ENCODE measurements at places on chromosomes 2 and 18. TPM values are rescaled to one million over a fixed set of nuclear protein-coding genes. Genes with fewer than 3 reads are reported as not detected.

GRCh38 chr2:27175330-27175729 lies 26.5 kb downstream of the TCF23 start:
- DNase-seq, result no peak

The LIMS4 gene
- 1.5 TPM for total RNA-seq

The ACVR1C gene
- total RNA-seq, result 0.44 TPM

DNA sequence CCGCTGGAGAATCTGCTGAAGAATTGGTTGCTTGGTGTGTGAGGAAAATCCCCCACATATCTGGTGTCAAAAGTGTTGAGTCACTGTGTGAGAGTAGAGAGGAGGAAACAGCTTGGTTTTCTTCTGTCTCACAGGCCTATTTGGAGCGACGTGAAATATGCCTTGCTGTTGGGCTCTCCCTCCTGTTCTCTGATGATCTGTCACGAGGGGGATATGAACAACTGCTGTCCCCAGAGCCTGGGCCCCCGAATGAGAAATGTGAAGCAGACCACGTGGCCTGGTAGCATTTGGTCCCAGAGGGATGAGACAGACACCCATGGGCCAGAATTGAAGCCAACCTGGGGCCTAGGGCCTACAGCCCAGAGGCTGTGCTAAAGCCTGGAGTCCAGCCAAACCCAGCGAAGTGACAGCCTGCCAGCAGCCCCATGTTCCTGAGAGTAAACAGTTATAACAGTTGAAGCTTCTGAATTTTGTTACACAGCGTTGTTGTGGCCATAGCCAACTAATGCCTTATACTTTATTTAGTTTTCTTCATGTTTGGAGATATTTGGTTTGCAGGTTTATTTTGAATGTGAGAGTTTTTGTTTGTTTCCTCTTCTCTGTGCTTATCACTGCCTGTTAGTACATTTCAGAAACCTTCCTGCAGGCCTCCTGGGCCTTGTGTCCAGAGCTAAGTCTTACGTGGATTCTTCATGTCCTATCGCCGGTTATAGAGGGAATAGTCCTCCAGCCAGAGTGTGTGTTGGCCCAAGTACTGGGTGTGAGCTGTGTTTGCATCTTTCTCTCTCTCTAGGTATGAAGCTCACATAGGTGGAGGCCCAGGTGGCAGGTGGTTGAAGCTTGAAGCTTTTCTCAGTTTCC lies 18.7 kb upstream of the COLEC12 start:
- DNase-seq, result peak; percentile 54

The SH3RF3 gene
- 11.4 TPM for total RNA-seq

DNA sequence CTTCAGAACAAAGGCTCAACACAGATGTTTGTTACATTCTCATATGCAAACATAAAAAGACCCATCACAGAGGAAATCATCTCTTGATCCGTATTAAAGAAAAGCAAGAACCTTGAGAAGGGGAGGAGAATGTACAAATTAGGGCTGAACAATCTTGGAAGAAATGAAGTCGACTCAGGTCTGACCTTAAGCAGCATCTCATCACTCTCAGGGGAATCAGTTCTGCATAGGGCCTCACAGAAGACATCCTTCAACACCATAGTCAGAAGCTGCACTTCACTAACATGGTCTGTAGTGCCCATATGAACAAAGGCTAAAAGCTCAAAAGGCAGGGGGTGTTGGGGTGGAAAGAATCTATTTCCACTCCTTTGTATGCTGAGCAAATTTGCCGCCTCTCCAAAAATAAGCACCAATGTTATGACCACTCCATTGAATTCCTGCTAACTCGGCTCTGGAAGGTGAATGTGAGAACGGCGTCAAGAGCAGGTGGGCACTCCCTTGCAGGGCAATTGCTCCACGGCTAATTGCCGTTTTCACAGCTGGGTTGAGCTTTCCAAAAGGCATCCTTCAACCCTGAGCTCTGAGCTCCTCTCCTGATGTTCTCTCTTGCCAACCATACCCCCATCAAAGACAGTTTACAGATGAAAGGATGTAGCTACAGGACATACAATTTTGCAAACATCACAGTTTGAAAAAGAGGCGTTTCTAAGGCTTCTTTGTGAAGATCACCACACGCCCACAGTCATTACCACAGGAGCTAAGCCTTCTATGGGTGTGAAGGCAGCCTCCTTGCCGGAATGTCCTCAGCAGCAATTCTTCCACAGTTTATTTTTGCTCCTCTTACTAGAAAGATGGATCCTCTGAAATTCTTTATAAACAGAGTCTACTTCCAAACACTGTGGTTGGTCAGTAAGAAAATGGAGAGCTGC lies 10.0 kb downstream of the KLF7 start:
- no peak for DNase-seq

- no peak for DNase-seq
Measured at GRCh38 chr2:114108824-114109416, 219.0 kb downstream of the ACTR3 start.

- DNase-seq, result no peak
Measured at GRCh38 chr2:68537809-68538208, 70.4 kb downstream of the APLF start.

- DNase-seq, result no peak
Measured at GRCh38 chr2:138497294-138497693, 4.3 kb upstream of the SPOPL start.

DNA sequence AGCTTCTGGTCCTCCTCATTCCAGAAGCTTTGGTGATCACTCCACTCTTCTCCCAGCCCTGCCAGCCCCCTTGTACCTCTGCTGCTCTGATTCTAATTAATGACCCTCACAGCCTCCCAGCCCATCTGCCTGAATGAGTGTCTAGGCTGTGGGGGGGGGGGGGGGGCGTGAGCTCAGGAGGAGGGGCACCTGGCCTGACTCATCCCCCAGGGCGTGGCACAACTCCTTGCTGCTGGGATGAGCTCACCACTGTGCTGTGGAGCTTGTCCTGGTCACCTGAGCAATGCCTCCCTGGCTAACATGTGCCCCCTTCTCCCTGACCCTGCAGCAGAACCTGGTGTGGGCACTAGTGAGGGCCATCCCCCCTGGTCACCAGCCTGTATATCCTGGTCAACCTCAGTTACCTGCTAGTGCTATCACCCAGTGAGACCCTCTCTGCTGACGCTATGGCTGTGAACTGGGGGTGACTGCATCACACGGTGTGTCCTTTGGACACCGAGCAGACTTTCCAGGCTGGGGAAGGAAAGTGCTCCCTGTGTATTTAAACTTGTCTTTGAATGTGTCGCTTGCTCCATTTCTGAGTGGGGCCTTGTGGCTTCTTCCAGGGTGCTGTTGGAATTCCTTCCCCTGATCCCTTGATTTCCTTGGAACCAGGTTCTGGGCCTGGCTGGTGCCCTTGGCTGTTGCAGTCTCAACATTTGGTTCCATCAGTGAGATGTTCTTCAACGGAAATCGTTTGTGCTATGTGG lies 41.5 kb upstream of the PUM2 start:
- DNase-seq, result no peak

GRCh38 chr2:124920448-124920847 lies 895.4 kb downstream of the CNTNAP5 start:
- DNase-seq, result no peak

The CCDC121 gene
- 3.9 TPM for total RNA-seq

DNA sequence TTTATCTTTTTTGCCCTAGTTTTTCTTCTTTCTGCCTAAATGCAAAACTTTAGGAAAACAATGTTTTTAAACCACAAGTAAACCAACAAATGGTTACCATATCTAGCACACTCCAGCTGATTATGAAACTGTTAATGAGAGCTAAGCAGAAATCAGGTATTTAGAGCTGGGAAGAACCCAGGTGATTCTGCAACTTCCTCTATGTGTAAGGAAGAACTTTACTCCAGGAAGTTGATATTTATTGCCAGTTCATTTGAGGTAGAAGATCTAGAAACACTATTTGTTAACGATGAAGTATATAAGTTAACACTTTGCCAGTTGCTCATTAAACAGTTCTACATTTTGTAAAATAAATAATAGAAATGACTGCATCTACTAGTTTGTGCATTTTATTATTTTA lies 409.7 kb downstream of the XIRP2 start:
- DNase-seq, result no peak

The RSAD2 gene
- 5.4 TPM for total RNA-seq

- DNase-seq, result peak; percentile 88
Measured at GRCh38 chr18:80247393-80247841, at the start of gene PARD6G. PARD6G (minus strand) TSS chr18:80247514; CDS start chr18:80247348, 166 bp downstream.

GRCh38 chr2:181686576-181687185 lies 6.4 kb upstream of the NEUROD1 start:
- no peak for DNase-seq

DNA sequence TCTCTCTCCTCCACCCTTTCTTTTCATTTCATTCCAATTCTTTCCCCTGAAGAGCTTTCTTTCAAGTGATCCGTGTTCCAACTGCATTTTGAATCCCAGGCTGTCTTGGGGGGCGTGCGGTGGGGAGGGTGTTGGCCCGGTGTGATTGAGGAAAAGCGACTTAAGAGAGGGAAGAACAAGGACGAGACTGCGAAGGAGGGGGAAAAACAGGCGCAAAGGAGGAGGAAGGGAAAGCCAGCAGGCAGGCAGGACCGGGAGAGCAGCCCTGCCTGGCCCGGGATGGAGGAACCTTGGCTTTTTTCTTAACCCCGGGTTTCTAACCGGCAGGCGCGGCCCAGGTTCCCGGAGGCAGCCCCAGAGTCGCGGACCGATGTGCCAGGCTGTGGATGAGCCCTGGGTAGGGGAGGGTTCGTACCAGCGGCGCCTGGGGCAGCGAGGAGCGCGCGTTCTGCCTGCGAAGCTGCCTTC lies 1.3 kb downstream of the ADCYAP1 start:
- DNase-seq, result no peak

GRCh38 chr18:47397671-47398319 lies 146.3 kb upstream of the SKOR2 start:
- DNase-seq, result no peak

GRCh38 chr2:74502147-74502719 lies 2.8 kb upstream of the LBX2 start:
- no peak for DNase-seq

DNA sequence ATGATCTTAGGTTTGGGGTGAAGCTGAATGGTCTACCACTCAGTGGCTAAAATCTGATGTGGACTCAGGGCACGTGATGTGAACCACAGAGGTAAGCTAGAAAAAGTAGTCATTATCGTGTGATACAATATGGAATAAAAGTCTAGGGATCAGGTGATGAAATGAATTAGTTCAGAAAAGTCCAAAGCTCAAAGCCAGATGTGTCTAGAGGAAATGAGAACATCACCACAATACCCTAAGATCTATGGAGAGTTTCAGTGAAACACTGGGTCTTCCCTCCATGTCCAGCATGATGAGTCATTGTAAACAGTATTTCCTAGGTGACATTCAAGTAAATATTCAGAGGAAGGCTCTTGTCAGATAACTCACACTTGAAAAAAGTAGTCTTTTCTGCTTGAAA lies 1257.4 kb upstream of the ZEB2 start:
- no peak for DNase-seq

DNA sequence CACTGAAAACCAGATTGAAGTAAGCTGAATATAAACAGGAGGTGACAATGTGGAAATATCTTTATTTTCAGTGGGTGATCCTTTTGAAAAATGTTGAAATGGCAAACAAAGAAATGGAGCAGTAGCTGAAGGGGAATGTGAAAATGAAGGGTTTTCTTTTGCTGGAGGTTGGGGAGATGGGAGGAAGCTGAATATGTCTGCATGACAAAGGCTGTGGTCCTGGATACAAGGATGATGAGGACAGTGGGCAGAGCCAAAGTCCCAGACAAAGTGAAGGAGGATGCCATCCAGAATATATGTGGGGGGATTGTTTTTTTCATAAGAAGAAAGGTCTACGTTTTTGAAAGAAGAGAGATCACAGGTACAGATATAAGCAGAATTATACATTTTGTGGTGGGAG lies 6.7 kb downstream of the ALS2 start:
- no peak for DNase-seq

DNA sequence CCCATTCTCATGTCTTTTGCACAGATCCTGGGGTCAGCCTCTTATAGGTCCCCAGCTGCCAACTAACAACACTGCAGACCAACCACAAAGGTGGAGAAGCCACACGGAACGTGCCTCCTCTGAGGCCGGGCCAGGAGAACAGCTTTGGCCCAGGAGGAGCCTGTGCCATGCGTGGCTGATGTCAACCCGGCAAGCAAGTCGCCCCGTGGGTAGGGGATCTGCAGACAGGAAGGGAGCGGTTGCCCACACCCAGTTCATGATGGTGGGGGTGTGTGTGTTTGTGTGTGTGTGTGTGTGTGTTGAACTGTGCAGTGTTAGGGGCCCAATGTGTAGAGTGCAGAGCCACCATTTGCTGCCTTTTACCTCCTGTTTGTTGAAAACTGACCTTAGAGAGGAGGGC lies 2.4 kb upstream of the CLEC4F start:
- DNase-seq, result no peak

- DNase-seq, result peak; percentile 21
Measured at GRCh38 chr2:209495855-209496585, 72.2 kb downstream of the MAP2 start.

DNA sequence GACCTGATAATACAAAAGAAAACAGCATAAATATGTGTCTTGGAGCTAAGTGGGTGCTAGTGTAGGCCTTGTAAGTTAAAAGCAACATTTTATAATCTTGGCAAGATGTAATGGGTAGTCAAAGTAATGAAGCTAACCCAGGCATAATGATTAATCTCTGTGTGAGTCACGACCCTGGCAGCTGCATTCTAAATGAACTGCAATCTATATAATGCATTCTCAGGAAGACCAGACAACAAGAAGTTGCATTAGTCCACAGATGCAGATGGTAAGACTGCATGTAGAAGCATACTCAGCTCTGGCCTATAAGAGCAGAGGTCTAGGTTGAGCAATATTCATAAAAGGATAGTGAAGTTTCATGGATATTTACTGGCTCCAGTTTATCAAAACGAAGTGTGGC lies 85.6 kb upstream of the ETAA1 start:
- DNase-seq, result no peak
